A172 (cell line): ENCODE measurements at places on chromosomes 5 and 9. TPM values are rescaled to one million over a fixed set of nuclear protein-coding genes. Genes with fewer than 3 reads are reported as not detected.

Gene LNPEP
- total RNA-seq = 25.8 and 30.2 TPM in 2 replicates

Gene FAM153A
- not detected in 2 replicates for total RNA-seq

Gene CYLC2
- total RNA-seq = not detected in 2 replicates

Gene IDNK
- 11.5 and 14.1 TPM in 2 replicates for total RNA-seq

Gene CDC20B
- total RNA-seq = 0.07 TPM in 1 of 2 replicates, not detected in the other

Gene HABP4
- 41.0 and 51.5 TPM in 2 replicates for total RNA-seq

Gene CFAP157
- total RNA-seq = not detected in 2 replicates

Gene IFNA2
- not detected in 2 replicates for total RNA-seq

Gene F12
- total RNA-seq = 5.6 and 11.3 TPM in 2 replicates

Gene SMIM33
- not detected in 2 replicates for total RNA-seq

Gene SFXN1
- total RNA-seq = 202 and 239 TPM in 2 replicates

Gene CCL19
- not detected in 2 replicates for total RNA-seq

Gene CMYA5
- 0.02 and 0.16 TPM in 2 replicates for total RNA-seq

Gene COL23A1
- not detected in 2 replicates for total RNA-seq

Gene CCIN
- total RNA-seq = 0.34 and 0.36 TPM in 2 replicates

Gene SPINK4
- not detected in 2 replicates for total RNA-seq

Gene ENC1
- total RNA-seq = 26.2 and 28.3 TPM in 2 replicates

Gene FOXD4L6
- total RNA-seq = not detected in 2 replicates

Gene LCN15
- not detected in 2 replicates for total RNA-seq
